Bone marrow (tissue), 2 donors: ENCODE measurements at places on chromosomes 11 and 22.

DNA sequence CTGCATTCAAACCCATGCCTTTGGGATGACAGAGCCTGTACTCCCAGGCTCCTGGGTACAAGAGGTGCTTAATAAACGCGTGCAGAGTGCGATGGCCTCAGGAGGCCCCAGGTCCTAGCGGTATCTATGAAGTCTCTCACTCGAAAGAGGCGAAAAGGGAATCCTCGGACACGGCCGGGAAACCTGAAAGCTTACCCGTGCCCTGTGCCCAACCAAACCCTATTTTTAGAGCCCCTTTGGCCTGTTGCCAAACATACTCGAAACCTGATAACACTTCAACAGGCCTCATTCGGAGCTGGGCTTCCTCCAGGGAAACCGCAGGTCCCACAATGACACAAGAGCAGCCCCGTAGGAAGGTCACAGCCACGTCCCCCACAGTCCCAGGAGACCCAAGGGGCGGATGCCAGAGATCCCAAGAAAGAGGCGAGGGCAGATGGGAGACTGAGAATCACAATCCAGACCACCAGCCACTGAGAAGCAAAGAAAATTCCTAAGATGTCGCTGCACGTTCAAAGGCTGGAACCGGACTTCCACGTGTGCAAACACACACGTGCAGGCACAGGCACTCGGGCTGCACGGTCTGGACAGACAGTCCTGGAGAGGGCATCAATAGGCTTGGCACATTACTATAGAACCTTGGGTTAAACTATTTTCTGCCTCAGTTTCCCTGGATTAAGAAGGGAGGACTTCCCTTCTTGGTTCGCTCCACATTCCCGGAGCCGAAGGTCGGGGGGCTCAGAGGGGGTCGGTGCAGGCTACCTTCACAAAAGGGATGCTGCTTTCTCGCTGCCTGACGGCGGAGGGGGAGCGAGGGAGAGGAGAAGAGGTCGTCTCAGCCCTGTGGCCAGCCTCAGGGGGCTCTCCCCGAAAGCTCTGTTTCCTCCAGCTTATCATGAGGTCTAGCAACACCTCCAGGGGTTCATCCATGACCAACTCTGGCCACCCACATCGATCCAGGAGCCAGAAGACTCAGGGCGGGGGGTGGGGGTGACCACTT, 8.2 kb downstream of the PDGFB start:
- peak; percentile 77 for DNase-seq

DNA sequence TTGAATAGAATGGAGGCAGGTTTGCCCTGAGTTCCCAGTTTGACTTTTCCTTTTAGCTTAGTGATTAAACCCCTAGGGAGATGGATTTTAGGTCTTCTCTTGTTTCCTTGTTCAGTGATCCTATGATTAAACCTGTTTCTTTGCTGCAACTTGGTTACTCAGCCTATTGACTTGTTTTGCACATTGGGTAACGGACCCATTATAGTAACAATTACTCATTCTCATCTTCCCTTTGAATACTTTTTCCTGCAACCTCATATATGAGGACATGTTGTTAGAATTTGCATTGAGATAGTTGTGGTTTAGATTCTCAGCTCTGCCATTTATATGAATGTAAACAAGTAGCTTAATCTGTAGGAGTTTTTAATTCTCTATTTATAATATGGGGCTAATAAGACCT, 489.2 kb upstream of the CNTN5 start:
- no peak for DNase-seq

DNA sequence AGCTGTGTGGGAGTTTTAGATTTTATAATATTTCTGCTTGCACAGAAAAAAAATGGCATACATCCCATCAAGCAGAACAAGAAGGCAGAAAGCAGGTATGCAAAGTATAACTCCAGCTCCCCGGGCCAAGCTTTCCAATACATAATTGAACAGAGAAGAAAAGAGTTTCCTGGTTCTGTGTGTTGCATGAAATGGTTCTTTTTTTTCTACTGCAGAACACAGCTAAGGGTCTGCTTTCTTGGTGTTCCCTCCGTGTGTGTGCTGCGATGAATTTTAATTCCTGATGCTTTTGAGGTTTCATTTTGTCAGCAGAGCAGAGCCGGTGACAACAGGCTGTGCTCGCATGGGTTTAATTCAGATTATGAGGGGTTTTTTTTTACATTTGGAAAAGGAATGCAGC, 70.7 kb upstream of the TTC12 start:
- no peak for DNase-seq

DNA sequence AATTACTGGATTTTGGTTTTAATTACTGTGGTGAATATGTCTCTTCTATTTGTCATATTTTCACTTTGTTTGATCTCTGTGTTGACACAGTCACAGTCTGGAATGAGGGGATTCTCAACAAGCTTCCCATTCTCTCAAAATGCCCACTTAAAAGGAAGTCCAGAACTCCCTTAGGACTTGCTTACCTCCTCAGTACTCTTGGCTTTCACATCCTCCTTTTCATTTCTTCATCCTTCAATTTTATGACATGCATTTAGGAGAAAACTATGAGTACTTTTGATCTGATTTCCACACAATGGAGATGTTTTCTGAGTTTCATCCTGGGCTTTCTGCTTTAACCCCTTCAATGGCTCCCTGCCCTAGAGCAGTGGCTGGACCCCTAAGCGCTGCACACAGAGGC, 49.3 kb upstream of the FLI1 start:
- DNase-seq: no peak

- DNase-seq: no peak
Measured at GRCh38 chr11:11163236-11163635, 189.8 kb downstream of the CSNK2A3 start.

GRCh38 chr22:20951932-20952380, 15.1 kb upstream of the AIFM3 start:
- no peak for DNase-seq

DNA sequence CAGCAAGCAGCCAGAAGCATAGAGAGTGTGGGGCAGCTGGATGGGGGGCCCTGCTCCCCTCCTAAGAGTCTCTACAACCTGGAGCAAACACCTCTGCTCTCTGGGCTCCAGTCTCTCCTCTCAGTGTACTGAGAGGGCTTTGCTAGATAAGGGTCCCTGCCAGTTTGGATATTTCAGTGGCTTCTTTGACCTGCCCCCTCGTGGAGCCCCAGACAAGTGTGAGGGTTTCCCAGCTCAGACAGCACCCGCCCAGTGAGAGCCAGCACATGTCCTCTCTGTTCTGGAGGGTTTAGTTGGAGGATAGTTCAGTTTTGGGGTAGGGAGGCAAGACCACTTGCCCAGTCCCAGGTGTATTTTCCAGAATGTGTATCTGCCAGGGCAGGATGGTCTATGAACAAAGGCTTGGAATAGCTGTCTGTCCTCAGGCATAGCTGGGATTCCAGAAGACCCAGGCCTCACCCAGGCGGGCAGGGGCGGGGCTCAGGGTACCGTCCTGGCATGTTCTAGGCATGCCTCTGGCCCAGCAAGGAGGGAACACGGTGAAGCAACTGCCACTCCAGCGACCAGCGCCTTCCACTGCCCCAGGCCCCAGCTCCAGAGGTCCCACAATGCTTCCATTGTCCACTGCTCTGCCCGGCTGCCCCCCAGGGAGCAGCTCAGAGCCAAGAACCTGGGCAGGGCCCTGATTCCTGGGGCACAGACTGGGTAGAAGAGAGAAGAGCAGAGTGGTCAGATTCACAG, 7.5 kb upstream of the MICALL1 start:
- DNase-seq: no peak

- DNase-seq: no peak
Measured at GRCh38 chr11:108239076-108239475, 16.2 kb downstream of the ATM start.

DNA sequence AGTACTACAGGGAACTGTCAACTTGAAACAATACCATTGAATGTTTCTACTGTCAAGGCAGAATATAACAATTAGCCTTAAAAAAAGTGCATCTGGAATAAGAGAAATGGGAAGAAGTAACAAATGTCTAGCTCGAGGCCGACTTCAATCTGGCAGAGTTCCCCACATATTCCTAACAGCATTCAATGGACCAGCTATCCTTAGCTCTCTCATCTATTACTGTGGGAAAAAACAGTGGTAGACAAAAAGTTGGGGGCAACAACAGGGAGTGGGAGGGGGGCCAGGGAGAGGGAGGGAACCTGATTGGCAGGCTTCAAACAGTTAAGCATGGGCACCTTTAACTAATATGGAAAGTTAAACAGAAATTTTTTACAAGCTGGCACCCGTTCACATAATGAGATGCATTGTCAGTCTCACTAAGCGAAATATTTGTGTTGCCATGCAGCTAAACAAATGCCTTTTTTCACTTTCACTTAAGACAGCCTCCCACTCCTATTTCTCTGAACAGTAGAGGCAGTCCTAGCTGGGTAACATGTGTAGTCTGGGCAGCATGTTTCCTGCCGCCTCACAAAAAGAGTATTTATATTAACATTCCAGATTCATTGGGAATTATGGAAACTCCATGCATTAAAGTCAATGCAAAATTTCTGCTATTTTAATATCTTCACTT, 62.2 kb upstream of the SOX6 start:
- DNase-seq: no peak

GRCh38 chr11:128346804-128347203, 240.6 kb downstream of the ETS1 start:
- no peak for DNase-seq

GRCh38 chr22:36470994-36471331, 10.5 kb downstream of the TXN2 start:
- no peak for DNase-seq

GRCh38 chr22:17106161-17106784, 14.9 kb downstream of the TMEM121B start:
- no peak for DNase-seq
